NCI-H2029 treated with DMSO at 0.1 percent for 48 hours (cell line): ENCODE measurements at places on chromosomes 3 and 15.
A peak's percentile ranks its signal among the peaks of the same experiment; 100 is the strongest.

GRCh38 chr15:40045572-40046217, 6.7 kb upstream of the SRP14 start:
- DNase-seq: no peak

DNA sequence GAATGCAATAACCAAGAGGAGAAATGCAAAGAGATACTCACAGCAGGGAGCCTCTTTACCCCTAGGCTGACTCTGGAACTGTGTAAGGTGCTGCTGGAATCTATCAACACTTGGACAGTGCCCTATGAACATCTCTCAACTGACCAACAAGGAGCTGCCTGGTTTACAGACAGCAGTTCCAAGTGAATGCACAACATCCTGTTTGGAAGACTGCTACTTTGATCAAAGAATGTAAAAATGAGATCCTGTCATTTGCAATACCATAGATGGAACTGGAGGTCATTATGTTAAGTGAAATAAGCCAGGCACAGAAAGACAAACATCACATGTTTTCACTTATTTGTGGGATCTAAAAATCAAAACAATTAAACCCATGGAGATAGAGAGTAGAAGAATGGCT, 136.3 kb downstream of the IMPG2 start:
- no peak for DNase-seq

DNA sequence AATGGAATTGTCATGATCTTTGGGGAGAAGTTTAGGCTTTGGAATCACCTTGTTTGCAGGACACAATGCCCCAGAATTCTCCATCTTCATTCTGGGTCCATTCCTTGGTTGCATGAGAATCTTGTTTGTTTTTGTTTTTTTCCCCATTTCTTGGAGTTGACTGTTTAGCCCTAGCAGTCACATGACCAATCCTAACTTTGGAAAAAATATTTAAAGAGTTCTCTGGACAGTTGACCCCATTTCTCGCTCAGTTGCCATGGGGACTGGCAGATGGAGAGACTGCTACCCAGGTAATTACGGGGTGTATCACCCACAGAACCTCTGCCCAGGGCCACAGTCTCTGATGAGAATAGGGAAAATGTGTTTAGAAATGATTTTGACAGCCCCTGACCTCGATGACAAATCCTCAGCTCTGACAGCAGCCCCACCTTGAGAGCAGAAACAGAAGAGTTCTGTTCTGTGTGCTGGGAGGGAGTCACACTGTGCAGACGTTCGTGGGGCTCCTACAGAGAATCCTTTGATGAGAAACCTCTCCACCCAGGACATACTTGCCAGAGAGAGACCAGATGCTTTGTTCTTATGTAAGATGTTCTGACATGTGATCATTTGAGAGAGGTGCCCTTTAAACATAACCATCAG, 57.7 kb downstream of the IL16 start:
- no peak for DNase-seq

GRCh38 chr3:126997455-126998038, 14.6 kb downstream of the PLXNA1 start:
- DNase-seq: no peak

GRCh38 chr3:87227835-87228144, 681 bp downstream of the CHMP2B start:
- no peak for DNase-seq

GRCh38 chr3:107224026-107224596, 153.1 kb upstream of the CCDC54 start:
- no peak for DNase-seq

DNA sequence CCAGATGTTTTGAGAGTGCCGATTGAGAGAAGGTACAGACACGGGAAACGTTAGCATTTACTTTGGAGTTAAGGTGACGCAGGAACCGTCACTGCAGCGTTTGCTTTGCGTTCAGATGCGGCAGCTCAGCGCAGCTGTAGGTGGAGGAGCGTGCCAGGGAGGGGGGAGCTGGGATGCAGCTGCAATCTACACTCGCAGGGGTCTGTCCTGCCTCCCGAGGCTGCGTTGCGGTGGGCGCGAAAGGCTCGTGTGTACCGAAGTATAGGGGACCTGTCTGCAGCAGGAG, 425 bp upstream of the FYTTD1 start:
- no peak for DNase-seq

GRCh38 chr3:193372783-193373182, 5.8 kb downstream of the ATP13A5 start:
- no peak for DNase-seq

DNA sequence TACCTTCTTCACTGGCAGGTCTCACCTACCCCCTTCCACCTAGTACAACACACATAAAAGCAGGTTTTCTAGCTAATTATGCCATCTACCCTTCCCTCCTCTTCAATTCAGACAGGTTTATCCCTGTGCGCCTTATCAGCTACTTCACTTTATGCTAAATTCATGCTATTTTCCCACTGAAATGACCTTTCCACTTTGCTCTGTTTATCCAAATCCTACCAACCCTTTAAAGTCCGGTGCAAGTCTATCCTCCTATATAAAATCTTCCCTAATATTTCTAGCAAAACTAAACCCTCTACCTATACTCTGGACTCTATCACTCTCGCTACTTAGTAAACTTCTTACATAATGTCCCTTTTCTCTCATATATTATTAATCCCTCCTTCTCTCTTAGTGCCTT, 6.0 kb downstream of the USF3 start:
- no peak for DNase-seq

DNA sequence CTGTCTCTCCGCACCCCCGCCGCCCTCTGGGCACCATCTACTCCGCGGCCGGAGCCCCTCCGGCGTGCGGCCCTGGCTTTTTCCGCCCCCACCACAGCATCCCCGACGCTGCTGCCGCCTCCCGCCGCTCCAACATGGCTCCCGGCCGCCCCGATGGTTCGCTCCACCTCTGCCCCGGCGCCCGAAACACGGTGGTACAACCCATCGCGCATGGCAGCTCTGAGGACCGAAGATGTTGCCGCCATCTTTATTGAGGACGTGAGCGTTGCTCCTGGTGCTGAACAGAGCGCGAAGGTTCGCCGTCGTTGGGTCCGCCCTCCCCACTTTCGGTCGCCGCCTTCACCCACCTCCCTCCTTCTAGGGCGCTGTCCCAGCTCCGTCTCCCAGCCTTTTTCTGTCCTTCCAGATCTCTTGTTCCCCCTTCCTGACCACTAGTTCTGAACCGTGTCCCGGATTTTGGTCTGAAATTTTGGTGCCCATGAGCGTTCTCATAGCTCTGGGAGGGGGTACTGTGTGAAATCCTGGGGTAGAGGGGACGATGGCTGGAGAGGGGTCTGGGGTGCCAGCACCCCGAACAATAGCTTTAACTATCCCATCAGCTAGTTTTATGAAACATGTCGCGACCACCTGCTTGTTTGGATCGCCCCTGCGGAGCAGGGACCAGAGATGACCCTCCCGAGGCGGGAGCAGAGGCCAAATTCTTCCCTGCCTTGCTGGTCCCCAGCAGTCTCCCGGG, at the start of gene CELSR3:
Gene CELSR3 (minus strand): TSS at position 134 of the 736 bp plus-strand sequence. CDS start 252 bp downstream, outside the sequence.
- peak; percentile 35 for DNase-seq

DNA sequence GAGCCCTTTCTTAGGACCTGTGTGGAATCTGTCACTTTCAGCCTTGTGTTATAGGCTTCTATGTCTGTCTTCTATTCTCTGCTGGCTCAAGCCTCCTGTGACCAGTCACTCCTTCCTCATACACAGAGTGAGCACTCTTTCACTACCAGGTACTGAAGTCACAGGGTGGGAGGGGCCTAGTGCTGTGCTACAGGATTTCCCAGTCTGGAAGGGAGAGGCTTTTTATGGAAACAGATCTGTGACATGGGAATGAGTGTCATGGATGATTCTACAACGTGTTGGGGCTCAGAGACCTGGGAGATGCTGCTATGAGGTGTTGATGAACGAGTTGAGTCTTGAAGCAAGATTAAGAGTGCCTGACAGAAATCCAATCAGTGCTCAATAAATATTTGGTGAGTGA, 100.5 kb downstream of the PDCD6IP start:
- DNase-seq: no peak

DNA sequence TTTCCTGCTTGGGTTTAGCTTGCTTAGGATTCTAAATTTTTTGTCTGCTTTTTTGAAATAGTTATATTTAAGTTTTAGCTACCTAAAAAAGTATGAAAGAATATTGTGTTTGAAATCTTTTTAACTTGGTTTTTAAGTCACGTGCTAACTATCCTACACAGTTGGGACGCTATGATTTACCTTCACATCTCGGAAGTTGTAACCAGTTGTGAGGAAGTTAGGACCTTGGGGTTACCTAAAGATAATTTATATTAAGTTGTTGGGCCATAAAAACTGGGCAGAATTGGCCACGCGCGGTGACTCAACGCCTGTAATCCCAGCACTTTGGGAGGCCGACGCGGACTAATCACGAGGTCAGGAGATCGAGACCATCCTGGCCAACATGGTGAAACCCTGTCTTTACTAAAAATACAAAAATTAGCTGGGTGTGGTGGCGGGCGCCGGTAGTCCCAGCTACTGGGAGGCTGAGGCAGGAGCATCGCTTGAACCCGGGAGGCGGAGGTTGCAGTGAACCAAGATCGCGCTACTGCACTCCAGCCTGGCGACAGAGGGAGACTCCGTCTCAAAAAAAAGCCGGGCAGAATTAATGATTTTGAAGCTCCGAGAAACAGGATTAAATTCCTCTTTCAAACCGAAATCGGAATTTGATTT, 1.0 kb downstream of the ZFAND6 start:
- no peak for DNase-seq

GRCh38 chr3:7410782-7411181, 549.9 kb downstream of the GRM7 start:
- DNase-seq: no peak

- DNase-seq: no peak
Measured at GRCh38 chr3:105781871-105782270, 86.9 kb downstream of the CBLB start.

GRCh38 chr3:187213616-187214015, 16.3 kb downstream of the RTP1 start:
- no peak for DNase-seq

- no peak for DNase-seq
Measured at GRCh38 chr3:123401836-123402530, 46.9 kb downstream of the ADCY5 start.

DNA sequence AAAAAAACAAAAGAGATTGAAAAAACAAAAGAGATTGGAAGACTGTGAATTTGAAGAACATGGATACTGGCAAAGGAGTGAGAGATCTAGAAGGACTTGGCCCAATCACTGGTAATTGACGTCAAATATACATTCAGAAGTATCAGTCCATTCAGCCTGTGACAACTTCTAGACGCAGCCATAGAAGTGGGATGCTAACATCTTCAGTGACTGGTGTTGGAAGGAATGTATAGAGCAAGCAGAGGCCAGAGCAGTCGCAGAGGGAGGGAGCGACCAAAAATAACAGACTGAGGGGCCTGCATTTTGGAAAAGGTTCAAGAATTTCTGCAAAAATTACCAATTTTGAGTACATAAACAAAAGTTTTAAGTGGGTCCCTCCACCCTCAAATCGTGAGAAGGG, 473.3 kb downstream of the CADM2 start:
- no peak for DNase-seq

DNA sequence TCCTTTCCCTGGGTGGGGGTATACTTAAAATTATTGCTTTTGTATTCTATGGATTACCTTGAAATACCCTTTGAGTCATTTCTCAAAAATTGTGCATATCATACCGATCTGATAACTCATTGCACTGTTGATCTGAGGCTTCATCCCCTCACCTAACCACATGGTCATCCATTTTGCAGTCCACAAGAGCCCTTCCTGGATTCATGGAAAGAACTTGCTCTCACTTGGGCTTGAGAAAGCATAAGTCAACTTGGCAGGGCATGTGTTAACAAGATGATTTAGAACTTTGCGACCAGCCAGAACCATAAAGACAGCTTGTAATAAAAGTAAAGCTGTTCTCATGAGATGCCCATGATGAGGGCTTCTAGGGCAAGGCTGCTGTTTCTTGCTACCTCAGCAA, 22.2 kb downstream of the MME start:
- no peak for DNase-seq

- peak; percentile 6 for DNase-seq
Measured at GRCh38 chr3:150286390-150287147, 121.5 kb upstream of the TSC22D2 start.

DNA sequence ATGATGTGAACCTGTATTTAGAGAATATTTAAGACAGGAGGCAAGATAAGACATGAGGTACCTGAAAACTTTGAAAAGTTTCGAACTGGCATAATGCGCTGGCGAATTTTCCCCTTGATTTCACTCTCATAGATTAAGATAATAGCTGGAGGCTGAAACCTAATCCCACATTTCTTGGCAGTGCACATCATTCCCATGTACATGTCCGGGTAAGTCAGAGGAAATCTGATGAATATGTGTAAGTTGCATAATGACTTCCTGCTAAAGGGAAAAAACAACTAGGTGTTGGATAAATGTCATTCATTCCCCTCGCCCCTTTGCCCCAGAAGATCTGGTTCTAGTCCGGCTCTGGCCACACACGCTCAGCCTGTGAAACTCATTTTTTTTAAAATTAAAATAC, 3.6 kb downstream of the CEP19 start:
- DNase-seq: no peak

DNA sequence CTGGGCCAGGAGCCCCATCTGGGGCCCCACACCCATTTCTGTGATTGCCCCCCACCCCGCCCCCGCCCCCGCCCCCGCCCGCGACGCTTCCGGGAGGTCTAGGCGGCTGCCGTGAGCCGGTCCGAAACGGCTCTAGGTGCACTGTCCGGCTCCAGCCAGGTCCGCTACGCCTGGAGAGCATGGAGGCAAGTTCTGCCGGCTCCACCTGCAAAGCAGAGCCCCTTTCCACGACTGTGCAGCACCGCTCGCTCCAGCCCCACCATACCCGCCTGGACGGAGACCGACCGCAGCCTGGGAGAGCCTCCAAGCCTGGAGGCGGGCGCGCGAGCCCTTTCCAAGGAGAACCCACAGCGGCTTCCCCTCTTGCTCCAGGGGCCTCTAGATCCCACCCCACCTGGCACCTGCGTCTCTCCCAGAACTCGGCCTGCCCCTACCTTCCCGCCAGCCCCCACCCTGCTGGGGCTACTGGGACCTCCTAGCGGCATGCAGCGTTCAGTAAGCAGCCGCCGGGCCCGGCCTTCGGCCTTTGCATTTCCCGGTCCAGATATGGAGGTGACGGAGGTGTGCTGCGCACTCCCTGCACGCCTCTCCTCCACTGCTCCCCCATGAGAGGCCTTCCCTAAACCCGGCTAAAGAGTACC, 66.2 kb downstream of the KLF13 start:
- DNase-seq: no peak

GRCh38 chr15:71962537-71962936, 152.2 kb downstream of the NR2E3 start:
- DNase-seq: no peak

GRCh38 chr3:188720215-188720614, 451.6 kb upstream of the TPRG1 start:
- no peak for DNase-seq
